PC-3 (cell line): ENCODE measurements at places on chromosomes 5 and 9. TPM values are rescaled to one million over a fixed set of nuclear protein-coding genes. Genes with fewer than 3 reads are reported as not detected.

PDCD1LG2 gene
- total RNA-seq, result 0.46 and 1.4 TPM in 2 replicates

COL27A1 gene
- total RNA-seq, result 4.3 and 11.4 TPM in 2 replicates

IFNA13 gene
- total RNA-seq, result not detected in 2 replicates

IL7R gene
- 7.1 and 7.4 TPM in 2 replicates for total RNA-seq

SPAG8 gene
- not detected in 2 replicates for total RNA-seq

RNF180 gene
- 5.1 and 5.4 TPM in 2 replicates for total RNA-seq

MGAT4B gene
- total RNA-seq, result 88.9 and 113 TPM in 2 replicates

GRIA1 gene
- not detected in 2 replicates for total RNA-seq

WNT8A gene
- not detected in 2 replicates for total RNA-seq

ANKRD34B gene
- total RNA-seq, result not detected in 2 replicates

ZNF618 gene
- total RNA-seq, result 4.2 and 5.8 TPM in 2 replicates

ASS1 gene
- 74.1 and 83.0 TPM in 2 replicates for total RNA-seq

OBP2B gene
- total RNA-seq, result not detected in 2 replicates

RFESD gene
- total RNA-seq, result 0.36 and 2.4 TPM in 2 replicates

TMEM174 gene
- not detected in 2 replicates for total RNA-seq

SLC6A3 gene
- not detected in 2 replicates for total RNA-seq

PLPPR1 gene
- total RNA-seq, result not detected in 2 replicates

DMRT3 gene
- not detected in 2 replicates for total RNA-seq

SPATA31C1 gene
- not detected in 2 replicates for total RNA-seq

IQGAP2 gene
- total RNA-seq, result not detected in 2 replicates

C9 gene
- total RNA-seq, result not detected in 2 replicates

C5orf58 gene
- not detected in 2 replicates for total RNA-seq
